ENCODE measurements at places on chromosomes 2 and 18.

- no peak for DNase-seq
Measured at GRCh38 chr2:169007356-169007755, 23.8 kb downstream of the ABCB11 start.

- DNase-seq = no peak
Measured at GRCh38 chr2:159091381-159091780, 122.9 kb downstream of the TANC1 start.

DNA sequence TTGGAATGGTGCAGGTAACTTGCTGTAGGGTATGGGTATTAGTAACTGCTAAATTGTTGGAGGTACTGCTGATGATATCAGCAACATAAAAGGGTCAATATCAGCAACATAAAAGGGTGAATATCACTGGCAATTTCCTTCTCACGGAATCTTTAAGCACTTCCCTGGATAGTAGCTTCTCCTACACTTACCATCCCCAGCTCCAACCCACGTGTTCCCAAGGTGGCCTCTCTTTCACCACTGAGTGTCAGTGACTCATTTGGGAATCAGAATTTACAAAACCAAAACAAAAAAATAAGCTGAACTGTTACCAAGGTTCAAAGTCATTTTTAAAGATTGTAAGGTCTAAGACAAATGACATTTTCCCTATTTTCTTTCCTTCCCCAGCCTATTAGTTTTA is 70.8 kb downstream of the LRP2 start:
- DNase-seq = no peak

DNA sequence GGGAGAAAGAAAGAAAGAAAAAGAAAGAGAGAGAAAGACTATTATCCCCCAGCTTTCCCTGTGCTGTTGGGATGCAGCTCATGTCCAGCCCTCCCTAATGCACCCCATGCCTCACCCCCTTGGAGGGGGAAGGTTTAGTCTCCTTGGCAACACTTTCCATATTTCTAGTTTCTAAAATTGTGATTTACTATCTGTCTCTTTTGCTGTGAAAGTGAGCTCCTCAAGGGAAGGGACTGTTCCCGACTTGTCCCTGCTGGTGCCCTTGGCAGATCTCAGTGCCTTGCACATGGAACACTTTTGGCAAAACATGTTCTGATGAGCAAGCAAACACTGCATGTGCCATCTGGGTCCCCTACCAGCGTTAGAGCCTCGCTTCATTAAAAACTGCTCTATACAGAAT is 11.7 kb upstream of the NAPG start:
- no peak for DNase-seq

DNA sequence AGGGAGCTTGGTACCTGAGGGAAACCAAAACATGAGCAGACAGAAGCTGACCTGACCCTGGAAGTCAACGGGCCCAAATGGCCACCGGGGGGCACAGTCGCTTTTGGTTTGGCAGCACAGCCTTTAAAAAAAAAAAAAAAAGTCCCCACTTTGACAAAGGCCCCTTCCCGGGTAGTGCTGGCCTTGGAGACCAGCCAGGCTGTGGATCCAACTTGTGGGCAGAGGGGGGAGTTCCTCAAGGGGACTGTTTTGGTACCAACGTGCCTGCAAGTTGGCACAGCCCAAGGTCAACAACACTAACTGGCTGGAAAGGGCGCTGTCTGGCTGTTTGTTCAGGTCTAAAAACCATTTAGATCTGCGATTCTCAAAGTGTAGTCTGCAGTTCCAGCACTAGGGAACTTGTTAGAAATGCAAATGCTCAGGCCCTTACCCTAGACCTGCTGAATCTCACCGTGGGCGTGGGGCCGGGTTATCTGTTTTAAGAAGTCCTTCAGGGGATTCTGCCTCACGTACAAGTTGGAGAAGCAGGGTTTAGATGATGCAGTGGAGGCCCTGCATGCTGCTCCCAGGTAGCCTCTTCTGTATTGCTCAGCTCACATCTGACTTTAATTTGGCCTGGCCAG is 83.0 kb downstream of the LPIN1 start:
- DNase-seq = peak; percentile 15

- DNase-seq = no peak
Measured at GRCh38 chr2:190571686-190572085, 37.2 kb upstream of the NEMP2 start.

- DNase-seq = no peak
Measured at GRCh38 chr2:119178776-119179175, 20.2 kb upstream of the C1QL2 start.

GRCh38 chr18:77103187-77103850 is 29.3 kb downstream of the MBP start:
- DNase-seq = no peak

DNA sequence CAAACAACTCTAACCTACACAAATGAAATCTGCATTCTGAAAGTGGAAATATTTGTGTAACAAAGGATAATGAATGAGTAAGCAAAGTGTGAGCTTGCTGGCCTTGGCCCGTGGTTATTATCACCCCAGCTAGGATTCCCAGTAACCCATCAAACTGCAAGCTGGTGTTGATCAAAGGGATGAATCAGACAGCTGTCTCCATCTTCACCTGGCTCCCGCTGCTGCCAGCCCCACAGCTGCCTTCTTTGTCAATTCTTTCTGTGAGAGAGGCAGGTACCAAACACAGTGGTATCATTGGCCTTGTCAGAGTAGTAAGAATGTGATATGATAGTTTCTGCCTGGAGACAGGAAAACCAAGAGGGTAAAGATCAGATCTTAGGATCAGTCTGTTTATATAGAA is 25.2 kb upstream of the RGPD4 start:
- no peak for DNase-seq

DNA sequence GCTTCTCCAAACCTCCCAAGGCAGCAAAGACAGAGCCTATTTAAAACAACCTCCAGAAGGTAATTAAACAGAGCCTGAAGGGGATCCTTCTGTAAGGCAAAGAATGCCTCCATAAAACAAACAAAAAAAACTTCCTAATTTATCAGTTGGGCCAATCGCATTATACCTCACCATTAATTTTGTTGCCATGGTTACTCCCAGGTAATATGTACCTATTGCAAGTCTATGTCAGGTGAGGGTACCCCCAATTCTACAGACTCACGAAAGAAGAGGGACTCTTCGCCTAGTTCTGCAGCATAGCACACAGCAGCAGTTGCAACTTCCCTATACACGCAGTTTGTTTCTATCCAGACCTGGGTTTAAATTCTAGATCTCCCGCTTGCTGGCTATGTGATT is 38.8 kb downstream of the SFXN5 start:
- DNase-seq = no peak

- no peak for DNase-seq
Measured at GRCh38 chr2:230358305-230358704, 31.3 kb downstream of the SP140L start.

GRCh38 chr2:236169741-236170589 is 1.8 kb upstream of the GBX2 start:
- DNase-seq = no peak

GRCh38 chr2:56147907-56148306 is 35.9 kb upstream of the CCDC85A start:
- DNase-seq = no peak

DNA sequence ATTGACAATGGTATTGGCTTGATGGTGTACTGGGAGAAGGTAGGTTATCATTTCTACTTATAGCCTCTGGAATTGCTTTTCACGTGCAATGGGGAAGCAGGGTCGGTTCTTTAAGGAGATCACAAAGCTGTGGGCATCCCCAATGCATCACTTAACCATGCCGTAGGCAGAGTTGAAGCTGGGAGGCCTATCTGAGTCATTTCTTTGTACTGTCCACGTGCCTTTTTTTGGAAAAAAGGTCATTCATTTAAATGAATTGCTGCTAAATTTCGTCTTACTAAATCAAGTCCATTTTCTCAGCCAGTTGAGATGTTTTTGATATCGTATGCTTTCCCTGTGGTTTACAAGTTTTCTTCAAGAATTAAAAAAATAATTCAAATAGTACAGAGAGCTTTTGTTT is 17.2 kb upstream of the GYPC start:
- no peak for DNase-seq

DNA sequence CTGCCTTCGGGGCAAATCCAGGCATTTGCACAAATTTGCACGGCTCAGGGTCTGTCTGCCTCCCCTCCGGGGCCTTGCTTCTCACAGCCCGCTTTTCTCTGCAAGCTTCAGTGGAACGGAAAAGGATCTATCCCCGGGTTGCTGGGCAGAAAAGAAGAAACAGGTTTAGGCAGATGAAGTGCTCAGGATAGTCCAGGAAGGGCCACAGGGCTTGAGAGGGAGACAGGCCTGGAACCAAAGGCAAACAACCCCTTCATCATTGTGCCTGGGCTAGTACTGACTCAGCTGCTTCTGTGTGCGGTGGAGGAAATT is 347.8 kb upstream of the TNP1 start:
- DNase-seq = no peak

DNA sequence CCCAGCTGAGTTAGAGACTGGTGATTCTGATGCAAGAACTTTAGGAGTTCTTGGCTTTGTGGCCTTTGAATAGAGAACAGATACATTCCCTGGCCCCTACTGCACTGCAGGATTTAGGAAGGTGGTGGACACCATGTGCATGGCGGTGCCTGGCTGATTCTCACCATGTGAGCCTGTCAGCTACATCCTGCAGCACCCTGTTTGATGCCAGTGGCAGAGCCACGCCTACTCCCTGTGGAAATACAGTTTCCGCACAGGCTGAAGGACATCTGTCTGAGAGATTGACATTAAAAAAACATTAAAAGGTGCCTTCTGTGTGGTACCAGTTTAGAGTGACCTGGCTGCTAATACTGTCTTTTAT is 50.0 kb downstream of the KCNE4 start:
- no peak for DNase-seq

DNA sequence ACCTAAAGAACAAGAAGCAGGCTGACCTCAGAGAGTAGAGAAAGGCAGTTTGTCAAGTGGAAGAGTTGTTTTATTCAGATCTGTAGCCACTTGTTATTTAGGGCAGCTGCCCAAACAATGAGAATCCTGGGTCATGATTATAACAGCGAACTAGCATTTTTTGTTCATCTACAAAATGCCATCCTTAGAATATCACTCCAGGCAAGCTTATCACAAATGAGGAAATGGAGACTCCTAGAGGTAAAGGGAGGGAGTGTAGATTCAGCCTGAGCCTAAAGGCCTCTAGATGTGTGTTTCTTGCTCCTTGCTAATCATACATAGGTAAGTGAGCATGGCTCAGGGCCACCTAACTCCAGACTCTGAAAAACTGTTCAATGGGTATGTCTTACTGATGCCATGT is 126.1 kb downstream of the HNMT start:
- no peak for DNase-seq

GRCh38 chr2:235934774-235935484 is 233.3 kb downstream of the GBX2 start:
- DNase-seq = no peak

DNA sequence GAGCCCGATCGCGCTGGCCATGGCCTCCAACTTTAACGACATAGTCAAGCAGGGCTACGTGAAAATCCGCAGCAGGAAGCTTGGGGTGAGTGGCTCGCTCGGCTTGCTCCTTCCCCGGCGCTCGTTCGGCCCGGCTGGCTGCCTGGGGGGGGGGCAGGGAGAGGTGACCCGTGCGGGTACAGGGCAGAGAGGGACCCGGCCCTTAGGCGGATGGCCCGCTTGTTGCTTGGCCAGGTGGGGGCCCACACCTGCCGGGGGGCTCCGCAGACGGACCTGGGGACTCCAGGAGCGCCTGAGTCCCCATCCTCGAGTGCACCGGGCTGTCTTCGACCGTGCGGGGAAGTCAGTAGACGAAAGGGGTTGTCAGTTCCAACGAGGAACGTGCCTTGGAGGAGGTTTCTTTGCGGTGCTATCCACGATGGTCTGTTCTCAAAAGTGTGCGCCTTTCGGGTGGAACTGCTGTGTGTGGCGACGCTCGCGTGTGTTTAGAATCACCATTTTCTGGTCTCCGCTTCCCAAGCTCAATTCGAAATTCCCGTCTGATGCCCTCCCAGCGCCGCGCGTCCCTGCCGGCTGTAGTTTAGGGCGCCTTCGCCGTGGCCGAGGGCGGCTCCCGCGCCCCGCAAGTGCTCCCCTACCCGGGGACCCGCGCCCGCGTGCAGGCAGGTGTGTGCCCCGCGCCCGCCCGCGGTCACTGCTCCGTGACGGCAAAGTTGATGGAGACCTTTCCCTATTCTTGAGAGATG is 711 bp downstream of the DOK6 start:
- DNase-seq = no peak

DNA sequence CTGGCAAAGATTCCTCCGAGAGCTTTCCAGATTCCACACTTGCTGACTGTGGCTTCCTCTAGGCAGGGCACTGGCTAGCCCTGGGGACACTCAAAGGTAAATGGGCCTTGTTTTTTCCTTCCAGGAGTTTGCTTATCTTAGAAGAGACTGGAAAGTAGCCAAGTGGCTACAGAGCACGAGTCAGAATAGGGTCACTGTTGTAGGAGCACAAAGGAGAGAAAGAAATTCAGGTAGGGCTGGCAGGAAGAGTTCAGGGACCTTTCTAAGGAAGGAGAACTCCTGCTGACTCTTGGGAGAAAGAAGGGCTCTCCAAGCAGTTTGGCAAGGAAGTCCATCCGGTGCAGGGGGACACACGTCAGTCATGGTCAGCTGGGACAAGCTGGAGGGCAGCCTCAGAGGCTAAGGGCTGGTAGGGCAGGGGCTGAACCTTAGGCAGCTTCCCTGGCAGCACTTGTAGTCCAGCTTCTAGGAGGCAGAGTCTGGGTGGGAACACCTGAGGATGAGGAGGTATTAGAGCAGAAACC is 39.5 kb downstream of the NIFK start:
- DNase-seq = no peak

DNA sequence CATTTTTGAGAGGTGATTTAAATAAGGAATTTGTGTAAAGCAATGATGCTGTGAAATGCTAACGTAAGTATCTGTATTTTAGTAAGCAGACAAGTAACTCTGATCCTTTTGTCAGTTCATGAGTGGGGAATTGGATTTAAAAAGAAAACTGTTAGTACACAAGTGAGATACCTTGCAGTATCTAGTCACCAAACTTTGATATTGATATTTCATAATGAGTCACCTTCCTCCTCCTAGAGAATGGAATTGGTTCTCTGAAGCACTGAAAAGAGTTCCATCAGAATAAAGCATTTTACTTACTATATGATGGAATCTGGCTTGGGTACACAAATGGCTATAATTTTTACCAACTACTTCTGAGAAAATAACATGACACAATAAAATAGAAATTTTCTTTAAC is 232.2 kb downstream of the ZNF804A start:
- DNase-seq = no peak

DNA sequence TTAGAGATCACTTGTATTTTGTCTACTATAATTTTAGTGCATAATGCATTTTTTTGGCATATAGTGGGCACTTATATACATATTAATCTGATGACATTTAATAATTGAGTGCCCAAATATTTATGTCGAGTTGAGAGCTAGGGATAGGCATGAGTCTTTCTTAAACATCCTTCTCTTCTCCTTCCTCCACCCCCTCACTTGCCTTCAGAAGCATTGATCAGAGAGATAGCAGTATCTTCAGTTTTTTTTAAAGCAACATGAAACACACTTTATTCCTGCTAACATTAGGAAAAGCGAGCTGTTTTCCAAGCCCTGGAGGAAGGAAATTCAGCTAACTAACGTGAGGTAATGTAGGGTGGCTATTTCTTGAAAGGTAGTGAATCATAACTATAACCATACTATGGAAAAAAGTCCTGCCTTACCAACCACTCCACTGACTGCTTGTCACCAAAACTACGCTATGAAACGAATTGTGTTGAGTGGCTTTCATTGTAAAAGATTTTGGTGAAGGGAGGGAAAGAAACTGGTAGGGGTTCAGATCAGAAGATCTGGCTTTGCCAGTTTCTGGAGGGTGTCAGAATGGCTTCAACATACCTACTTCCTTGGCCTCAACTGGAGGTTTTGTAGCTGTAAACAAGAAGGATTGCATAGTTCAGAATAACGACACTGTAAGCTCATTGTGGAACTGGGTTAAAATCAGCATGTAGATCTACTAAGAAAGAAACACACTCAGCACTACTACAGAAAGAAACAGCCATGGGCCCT is 2.3 kb upstream of the ITGA4 start:
- DNase-seq = no peak

GRCh38 chr18:79489051-79489898 is 93.5 kb downstream of the NFATC1 start:
- no peak for DNase-seq

All from T-helper 22 cell (primary cell).